ENCODE measurements at places on chromosomes 6 and 20.

- DNase-seq = no peak
These were observed 25.5 kb upstream of the VEGFA start for GRCh38 chr6:43744491-43744890.

GRCh38 chr6:138545621-138545980 lies 46.3 kb upstream of the NHSL1 start:
- no peak for DNase-seq

DNA sequence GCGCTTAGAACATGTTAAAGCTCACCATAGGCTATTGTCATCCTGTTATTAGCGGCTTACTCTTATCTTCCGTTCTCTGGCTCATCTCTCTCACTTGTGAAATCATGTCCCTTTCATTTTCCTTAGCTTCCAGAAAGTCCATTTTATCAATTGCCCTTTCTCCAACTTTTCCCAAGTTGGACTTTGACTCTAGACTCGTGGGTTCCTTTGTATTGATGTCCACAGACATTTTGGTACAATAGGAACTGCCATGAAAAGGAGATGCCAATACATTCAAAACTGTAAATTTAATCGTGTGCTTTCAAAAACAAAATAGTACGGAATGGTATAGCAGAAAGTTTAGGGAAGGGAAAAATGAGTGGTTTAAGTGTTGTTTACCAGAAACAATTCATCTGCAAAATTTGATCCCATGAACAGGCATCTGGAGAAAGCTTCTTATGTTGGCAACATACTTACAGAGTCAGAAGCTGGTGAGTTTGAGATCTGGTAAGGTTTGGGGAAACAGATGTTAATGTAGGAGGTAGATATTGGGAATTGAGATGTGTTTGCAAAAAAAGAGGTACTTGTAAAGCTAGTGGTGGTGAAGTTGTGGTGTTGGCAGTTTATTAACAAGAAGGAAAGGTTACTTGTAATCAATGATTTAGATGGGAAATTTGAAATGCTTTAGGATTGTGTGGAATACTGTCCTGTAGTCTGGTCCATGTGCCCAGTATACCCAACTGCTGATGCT lies 10.2 kb upstream of the HIVEP1 start:
- no peak for DNase-seq

- no peak for DNase-seq
These were observed 11.3 kb upstream of the PKHD1 start for GRCh38 chr6:52098721-52099120.

DNA sequence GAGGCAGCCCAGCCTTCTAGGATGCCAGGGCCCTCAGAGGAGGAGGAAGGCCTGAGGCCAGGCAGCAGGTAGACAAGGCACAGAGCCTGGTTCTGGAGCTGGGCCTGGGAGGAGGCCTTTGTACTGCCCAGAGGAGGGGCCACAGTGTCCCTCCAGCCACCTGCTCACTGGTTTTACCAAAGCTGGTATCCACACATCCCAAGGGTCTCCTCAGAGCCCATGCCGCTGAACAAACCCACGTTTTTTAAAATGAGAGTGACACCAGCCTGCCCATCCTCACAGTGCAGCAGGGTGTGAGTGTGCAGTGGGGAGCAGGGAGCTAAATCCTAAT lies 162.7 kb downstream of the LY86 start:
- no peak for DNase-seq

- no peak for DNase-seq
These were observed 465.2 kb upstream of the CITED2 start for GRCh38 chr6:139839506-139840156.

DNA sequence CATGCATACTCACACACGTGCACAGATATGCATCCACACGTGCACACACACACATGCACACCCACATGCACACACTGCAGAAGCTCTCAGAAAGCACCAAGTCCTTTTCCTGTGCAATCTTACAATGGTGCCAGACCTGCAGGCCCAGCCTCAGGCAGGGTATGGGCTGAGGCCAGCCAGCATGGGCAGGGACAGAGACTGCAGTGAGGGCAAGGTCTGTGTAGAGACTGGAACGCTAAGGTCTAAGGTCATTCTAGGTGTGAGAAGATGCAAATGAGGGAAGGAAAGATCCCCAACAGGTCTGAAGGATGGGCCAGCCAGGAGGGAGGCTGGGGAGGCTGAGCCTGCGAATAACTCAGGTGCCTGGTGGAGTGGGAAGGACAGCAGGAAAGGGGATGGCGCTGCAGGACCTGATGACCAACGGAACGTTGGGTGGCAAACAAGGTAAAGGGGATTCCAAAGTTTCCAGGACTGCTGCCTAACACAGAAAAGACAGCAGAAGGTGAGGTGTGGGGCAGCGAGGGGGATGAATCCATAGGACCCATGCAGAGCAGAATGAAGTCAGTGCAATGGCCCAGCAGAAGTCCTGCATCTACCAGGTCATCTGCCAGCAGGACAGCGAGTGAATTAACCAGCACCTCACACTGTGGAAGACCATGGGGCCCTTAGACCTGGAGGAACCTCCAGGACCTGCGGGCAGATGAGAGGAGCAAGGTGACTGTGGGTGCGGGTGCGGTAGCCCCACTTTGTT lies 67.0 kb downstream of the ABHD12 start:
- no peak for DNase-seq

GRCh38 chr6:75204217-75204958 lies 1.5 kb downstream of the COL12A1 start:
- DNase-seq = peak; percentile 17

GRCh38 chr6:109740787-109741186 lies 49.7 kb downstream of the FIG4 start:
- DNase-seq = no peak

- peak; percentile 20 for DNase-seq
These were observed 35.4 kb upstream of the E2F3 start for GRCh38 chr6:20366082-20366830.

DNA sequence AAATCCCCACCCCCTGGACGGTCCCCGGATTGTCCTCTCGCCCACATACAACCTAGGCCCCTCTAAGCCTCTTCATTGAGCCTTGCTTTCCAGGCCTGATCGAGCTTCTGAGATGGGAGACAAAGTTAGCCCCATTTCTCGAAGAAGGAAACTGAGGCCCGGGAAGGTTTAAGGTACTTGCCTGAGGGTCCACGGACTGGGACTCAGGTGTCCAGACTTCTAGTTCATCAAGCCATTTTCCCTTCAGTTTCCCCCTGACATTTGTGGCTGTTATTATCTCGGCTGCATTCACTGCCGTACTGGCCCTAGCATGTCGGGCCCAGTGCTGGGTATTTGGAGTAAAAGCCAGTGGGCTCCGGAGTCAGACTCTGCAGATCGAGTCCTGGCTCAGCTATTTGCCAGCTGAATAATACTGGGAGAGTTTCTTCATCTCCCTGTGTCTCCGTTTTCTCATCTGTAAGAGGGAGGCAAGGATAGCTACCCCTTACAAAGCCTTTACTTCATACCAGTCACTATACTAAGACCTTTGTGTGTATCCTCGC lies 633 bp downstream of the RPRD1B start:
- no peak for DNase-seq

- peak; percentile 65 for DNase-seq
These were observed at the start of gene LRFN2 for GRCh38 chr6:40587240-40588069. TSS of gene LRFN2 (minus strand) at chr6:40587364.

DNA sequence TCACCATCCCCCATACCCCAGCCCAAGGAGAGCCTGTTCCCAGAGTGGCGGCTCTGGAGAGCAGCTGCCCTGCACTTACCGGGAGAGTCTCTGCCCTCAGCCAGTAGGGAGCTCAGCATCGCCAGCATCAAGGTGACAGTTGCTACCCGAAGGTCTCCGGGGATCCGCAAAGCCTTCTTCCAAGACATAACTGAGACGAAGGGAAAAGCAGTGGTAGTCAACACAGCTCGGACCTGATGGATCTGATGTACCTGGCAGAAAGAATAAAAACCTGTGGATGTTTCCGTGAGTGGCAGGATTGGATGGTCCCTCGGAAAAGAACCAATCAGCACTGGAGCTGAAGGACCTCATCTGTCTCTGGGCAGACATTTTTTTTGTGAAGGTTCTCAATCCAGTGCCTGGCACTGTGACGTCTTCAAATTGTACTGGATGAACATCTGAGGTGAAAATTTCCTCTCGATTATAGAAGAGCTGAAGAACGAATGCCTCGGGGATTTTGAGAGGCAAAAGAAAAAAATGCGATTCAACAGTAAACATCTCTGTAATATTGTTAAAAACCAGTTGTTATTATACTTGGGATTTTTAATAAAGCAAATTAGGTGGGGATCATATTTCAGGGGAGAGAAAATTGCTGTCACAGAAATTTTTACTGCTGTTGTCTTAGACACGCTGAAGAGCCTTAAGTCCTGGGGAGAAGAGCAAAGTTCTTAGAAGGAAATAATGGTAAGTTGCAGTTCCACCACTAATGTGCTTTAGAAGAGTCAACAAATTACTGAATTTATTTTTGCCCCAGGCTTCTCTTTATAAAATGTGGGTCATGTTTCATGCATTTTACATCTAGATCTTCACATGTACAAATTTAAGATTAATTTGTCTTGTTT lies at the start of gene HLA-DQB1:
Gene HLA-DQB1 (minus strand): TSS at position 238 of the 881 bp plus-strand sequence. CDS start 50 bp downstream, at position 188.
- peak; percentile 26 for DNase-seq

DNA sequence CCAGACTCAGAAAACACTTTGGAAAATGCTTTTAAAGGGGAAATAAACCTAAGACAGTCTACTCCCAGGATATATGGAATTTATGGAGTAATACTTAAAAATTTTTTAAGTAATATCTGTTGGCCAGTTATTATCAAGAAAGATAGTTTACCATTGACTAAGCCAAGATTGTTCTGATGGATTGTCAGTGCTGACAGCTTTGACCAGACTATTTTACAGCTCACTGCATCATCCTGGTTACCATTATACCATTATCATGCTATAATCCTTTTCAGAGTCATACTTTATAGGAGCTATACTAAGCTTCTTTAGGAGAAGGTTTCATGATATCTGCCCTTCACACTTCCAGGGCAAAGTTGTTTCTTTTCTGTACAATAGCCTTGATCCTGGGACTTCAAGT lies 16.5 kb downstream of the GTF2H5 start:
- no peak for DNase-seq

DNA sequence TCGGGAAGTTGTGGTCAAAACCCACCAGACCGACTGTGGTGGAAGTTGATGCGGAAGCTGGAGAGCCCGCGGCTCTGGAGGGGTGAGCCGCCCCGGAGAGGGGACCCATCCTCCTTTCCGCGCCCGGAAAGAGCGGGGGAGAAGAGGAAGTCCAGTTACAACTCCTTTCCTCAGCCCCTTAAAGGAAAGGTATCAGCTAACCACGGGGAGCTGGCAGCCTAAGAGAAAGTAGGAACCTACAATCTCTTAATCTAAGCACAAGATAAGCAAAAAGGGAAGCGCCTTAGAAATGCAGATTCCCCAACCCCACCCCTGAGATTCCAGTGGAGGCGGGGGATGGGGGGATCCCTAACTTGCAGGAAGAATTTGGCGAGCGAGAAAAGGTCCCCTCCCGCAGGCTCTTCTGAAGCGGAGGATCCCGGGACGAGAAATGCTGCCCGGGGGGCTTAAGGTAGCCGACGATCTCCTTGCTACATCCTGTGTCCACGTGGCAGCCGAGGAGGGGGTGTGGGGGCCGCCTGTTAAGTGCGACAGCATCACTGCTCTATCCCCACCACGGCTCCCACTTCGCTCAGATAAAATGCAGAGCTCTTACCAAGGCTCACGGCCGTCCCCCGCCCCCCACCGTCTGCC lies 87.5 kb downstream of the ZFP64 start:
- peak; percentile 5 for DNase-seq

- no peak for DNase-seq
These were observed 3.4 kb downstream of the CST2 start for GRCh38 chr20:23823111-23823510.

GRCh38 chr6:75849329-75850025 lies 100.4 kb downstream of the MYO6 start:
- DNase-seq = no peak

GRCh38 chr6:45724511-45724910 lies 291.1 kb downstream of the CLIC5 start:
- no peak for DNase-seq

GRCh38 chr6:15242937-15243614 lies 2.8 kb upstream of the JARID2 start:
- no peak for DNase-seq

DNA sequence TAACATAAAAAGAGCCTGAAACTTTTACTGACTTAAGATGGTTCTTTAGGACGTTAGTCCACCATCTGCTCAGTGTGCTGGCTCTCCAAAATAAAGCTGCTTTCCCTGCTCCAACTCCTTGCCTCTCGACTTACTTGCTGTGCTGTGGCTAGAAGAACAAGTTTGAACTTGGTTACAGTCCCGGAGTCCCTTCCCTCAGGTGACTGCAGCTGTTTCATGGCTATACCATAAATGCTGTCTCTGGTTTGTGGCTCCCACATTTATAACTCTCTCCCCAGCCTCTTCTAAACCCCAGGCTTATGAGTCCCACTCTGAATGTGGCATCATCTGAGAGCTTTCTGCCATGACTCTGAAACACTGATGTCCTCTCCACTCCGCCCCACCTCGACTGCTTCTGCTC lies 306.4 kb upstream of the PRND start:
- DNase-seq = no peak

DNA sequence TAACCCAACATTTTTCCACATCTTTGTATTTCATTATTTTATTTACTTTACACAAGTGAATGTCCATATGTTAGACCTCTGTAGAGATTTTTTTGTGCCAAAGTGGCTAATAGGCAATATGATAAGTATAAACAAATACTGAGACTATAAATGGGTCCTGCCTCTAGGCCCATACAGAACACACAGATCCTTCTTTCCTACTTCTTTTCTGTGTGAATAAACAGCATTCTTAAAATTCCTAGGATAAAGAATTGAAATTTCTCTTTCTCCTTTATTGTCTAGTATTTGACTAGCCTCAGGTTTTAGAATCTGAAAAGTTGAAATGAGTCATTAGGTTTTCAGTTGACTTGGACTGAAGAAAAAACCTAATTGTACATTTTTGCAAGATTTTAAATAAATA lies 46.3 kb upstream of the HS3ST5 start:
- no peak for DNase-seq

DNA sequence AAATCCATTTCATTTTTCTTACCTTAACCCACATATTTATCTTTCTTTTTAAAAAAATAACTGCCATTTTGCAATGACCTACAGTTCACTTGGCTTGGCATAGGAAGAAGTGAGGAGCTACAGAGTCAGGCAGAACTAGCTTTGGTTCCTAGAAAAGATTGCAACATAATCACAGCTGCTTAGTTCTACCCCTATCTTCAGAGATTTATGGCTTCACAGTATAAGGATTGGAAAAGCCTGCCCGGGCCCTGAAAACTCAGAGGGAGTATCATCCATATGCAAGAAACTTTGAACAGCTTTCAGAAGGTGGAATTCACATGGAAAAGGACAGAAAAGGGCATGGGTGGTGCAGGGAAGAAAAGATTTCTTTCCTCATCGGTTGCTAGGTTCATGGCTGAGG lies 774.3 kb upstream of the CHD6 start:
- DNase-seq = no peak

DNA sequence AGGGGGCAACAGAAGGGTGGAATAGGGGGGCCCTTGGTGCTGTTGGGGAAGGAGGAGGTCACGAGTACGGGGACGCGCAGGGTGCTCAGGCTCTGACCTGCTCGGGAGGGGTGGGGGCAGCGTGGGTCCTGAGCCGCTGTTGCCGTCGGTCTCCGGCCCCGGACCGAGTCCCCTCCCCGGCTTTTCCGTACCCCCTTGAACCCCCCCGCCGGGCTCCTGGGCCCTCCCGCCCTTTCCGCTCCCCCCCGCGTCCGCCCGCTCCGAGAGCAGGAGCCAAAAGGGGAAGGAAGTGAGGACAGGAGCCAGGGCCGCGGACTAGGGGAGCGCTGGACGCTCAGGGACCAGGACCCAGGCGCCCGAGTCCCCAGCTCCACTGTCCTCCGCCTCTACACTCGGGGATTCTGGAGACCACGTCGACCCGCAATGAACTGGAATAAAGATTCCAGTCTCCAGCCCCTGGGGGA lies at the start of gene RGL2:
Gene RGL2 (minus strand): TSS at position 170 of the 464 bp plus-strand sequence. CDS start 332 bp downstream, outside the sequence.
- DNase-seq = peak; percentile 61

Data from stimulated activated CD4-positive, alpha-beta T cell treated with anti-CD3 and anti-CD28 coated beads, Interleukin-12 subunit alpha, Interleukin-12 subunit beta, amount 100 ng/mL, for 4 hours (primary cell).